NCI-H69 (cell line): ENCODE measurements at places on chromosomes 4 and X.
A peak's percentile ranks its signal among the peaks of the same experiment; 100 is the strongest.

GRCh38 chr4:151417164-151417571, 8.2 kb downstream of the FHIP1A start:
- no peak for DNase-seq

DNA sequence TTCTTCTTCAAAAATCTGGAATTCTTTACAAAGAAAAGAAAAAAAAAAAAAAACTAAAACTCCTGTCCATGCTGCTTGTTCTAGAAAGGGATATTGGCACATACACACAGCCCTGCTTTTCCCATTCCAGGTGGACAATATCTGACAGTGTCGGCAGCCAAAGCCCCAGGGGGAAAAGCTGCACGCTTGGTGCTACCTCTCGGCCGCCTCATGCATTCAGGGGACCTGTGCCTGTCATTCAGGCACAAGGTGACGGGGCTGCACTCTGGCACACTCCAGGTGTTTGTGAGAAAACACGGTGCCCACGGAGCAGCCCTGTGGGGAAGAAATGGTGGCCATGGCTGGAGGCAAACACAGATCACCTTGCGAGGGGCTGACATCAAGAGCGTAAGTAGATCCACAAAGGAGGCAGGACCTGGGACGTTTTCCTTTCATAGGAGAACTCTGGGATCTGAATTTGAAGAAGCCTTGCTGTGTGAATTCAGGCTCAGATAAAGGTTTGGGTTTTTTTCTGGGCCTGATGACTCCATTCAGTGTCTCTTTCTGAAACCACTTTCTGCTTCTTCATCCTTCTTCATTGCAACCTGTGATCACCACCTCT, 71.9 kb downstream of the NPNT start:
- no peak for DNase-seq

- no peak for DNase-seq
Observed at GRCh38 chr4:30728311-30728710, 8.1 kb downstream of the PCDH7 start.

- peak; percentile 57 for DNase-seq
Observed at GRCh38 chr4:145179281-145179860, 1.0 kb downstream of the OTUD4 start.

- DNase-seq = peak; percentile 5
Observed at GRCh38 chr4:141121768-141122454, 11.4 kb downstream of the RNF150 start.

- peak; percentile 63 for DNase-seq
Observed at GRCh38 chr4:40176602-40177001, 20.2 kb upstream of the RHOH start.

- peak; percentile 61 for DNase-seq
Observed at GRCh38 chrX:136711147-136711546, 63.2 kb downstream of the CD40LG start.

DNA sequence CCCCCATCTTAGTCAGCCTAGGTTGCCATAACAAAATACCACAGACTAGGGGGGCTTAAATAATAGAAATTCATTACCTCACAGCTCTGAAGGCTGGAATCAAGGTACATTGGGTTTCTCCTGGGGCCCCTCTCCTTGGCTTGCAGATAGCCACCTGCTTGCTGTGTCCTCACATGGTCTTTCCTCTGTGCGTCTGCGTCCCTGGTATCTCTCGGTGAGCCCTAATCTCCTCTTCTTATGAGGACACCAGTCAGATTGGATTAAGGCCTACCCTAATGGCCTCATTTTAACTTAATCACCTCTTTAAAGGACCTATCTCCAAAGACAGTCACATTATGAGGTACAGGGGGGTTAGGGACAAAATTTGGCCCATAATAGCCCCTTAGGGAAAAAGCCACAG, 98.0 kb downstream of the SH3KBP1 start:
- DNase-seq = no peak

- DNase-seq = peak; percentile 64
Observed at GRCh38 chrX:136659174-136659573, 11.2 kb downstream of the CD40LG start.

DNA sequence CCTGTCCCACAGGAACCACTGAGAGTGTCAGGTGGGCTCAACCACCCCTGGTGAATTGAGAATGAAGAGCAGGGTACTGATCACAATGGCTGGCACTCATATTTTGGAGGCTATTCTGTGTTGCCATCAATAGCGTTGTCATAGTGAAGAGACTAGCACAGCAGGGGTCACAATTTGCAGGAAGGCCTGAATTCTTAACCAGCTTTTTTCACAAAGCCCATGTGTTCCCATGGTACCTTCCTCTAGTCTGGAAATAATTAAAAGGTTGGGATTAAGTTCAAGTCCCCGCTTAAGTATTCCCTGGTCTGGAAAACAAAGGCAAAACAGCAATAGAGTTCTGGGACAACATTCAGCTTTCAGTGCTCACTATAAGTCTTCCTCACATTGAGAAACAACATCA, 1051.7 kb downstream of the C4orf33 start:
- DNase-seq = peak; percentile 54
